Activated gamma-delta T cell treated with Interleukin-2 at 50 U/mL for 16 hours (primary cell): ENCODE measurements at places on chromosomes 16 and 17.

- no peak for DNase-seq
Observed at GRCh38 chr17:34173241-34173640, 81.8 kb upstream of the CCL2 start.

GRCh38 chr16:22190081-22190775 is 15.8 kb upstream of the EEF2K start:
- peak; percentile 85 for DNase-seq

- no peak for DNase-seq
Observed at GRCh38 chr17:61647047-61647446, 56.0 kb upstream of the NACA2 start.

GRCh38 chr17:75036643-75037268 is 10.0 kb downstream of the ATP5PD start:
- peak; percentile 84 for DNase-seq

- DNase-seq: no peak
Observed at GRCh38 chr16:81879625-81880024, 100.5 kb downstream of the PLCG2 start.

GRCh38 chr16:60755907-60756306 is 1280.3 kb downstream of the CDH8 start:
- DNase-seq: no peak

DNA sequence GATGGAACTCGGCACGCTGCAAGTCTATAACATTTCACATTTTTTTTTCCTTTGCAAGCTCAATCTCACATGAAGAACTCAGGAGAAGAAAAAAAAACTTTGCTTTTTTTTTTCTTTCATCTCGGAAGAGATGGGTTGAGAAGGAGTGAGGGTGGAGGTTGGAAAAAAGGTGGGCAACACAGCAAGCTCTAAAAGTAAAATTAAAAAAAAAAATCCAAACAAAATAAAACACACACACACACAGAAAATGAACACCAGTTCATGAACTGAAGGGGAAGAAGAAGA is 2.5 kb downstream of the MAF start:
- DNase-seq: no peak

- DNase-seq: no peak
Observed at GRCh38 chr17:50632637-50633036, 2.0 kb upstream of the ABCC3 start.

GRCh38 chr17:42784409-42784808 is 4.0 kb downstream of the WNK4 start:
- DNase-seq: no peak

- DNase-seq: peak; percentile 73
Observed at GRCh38 chr17:38703742-38704605, 1.1 kb upstream of the MLLT6 start.

GRCh38 chr16:50573947-50574744 is 25.9 kb downstream of the NKD1 start:
- DNase-seq: no peak

DNA sequence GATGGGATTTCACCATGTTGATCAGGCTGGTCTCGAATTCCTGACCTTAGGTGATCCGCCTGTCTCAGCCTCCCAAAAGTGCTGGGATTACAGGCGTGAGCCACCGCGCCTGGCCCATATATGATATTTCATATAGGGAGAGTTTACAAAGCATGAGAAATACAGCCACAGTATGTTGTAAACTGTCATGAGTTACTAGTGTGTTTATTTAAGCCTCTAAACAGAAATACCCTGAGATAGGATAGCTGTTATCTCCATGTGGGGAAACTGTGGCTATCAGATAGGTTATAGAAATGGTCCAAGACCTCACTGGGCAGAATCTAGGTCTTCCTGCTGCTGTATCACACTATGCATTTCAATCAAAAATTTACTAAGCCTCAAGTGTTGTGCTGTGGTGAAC is 2.1 kb upstream of the CDK5RAP3 start:
- no peak for DNase-seq

DNA sequence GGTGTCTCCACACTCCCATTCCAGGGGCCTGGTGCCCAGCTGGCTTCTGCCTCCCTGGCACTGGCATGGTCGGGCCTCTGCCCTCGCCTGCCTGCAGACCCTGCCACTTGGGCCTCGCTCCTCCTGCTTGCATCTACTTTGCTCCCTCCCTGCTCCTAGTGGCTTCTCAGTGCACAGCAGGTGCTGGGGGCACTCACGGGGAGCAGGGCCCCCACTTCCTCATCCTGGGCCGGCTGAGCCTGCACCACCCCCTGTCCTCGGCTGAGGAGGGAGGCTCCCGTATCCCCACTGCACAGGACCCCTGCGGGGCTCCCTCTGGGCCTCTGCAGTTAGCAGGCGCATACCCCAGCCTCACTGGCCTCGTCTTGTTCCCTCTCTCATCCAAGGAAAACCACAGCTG is 35.2 kb downstream of the CIBAR2 start:
- no peak for DNase-seq

- DNase-seq: no peak
Observed at GRCh38 chr17:79855331-79856124, 16.3 kb upstream of the CBX4 start.

- DNase-seq: no peak
Observed at GRCh38 chr17:6654841-6655731, 3.5 kb downstream of the C17orf100 start.

DNA sequence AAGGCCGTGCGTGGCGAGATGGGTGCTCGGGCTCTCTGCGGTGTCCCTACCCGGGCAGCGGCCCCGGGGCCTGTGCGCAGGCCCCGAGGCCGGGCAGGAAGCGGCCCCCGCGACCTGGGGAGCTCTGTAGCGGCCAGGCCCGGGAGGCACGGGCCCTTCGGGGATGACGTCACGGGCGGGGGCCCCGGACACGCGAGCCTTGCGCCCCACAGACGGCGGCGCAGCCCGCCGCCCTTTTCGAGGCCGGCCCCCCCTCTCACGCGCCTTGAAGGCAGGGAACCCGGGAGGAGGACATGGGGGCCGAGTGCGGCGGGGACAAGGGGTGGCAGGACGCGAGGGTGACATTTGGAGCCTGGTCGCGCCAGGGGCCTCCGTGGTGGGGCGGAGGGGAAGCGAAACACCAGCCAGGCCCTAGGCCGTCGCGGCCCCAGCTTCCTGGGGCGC is 1.1 kb downstream of the RAI1 start:
- peak; percentile 42 for DNase-seq

GRCh38 chr16:23498863-23499262 is 11.4 kb downstream of the GGA2 start:
- no peak for DNase-seq

DNA sequence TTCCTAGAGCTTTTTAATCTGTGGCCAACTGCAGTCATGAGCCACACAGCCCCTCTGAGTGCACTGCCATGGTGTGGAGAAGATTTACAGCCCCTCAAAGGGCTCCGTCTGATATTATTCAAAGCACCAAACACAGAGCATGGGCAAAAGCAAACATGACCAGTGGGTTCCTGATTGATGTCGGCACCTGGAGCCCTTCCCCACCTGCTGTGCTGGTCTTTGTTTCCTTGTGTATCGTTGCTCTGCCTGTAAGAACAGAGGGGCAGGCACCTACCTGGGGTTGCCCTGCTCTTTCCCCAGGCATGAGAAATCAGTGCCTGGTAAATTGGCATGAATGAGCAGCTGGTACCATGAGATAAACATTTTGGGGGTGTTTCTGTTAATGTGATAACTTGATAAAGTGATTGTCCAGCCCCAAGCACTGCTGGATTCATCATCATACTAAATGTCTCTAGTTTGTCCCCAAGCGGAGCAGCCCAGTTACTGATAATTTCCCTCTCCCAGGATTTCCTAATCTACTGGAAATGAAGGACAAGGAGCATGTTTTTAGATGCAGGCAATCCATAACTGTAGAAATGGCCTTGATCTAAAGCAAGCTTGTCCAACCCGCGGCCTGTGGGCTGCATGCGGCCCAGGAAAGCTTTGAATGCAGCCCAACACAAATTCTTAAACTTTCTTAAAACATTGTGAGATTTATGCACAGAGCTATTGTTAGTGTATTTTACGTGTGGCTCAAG is 5.0 kb upstream of the SPIRE2 start:
- no peak for DNase-seq

DNA sequence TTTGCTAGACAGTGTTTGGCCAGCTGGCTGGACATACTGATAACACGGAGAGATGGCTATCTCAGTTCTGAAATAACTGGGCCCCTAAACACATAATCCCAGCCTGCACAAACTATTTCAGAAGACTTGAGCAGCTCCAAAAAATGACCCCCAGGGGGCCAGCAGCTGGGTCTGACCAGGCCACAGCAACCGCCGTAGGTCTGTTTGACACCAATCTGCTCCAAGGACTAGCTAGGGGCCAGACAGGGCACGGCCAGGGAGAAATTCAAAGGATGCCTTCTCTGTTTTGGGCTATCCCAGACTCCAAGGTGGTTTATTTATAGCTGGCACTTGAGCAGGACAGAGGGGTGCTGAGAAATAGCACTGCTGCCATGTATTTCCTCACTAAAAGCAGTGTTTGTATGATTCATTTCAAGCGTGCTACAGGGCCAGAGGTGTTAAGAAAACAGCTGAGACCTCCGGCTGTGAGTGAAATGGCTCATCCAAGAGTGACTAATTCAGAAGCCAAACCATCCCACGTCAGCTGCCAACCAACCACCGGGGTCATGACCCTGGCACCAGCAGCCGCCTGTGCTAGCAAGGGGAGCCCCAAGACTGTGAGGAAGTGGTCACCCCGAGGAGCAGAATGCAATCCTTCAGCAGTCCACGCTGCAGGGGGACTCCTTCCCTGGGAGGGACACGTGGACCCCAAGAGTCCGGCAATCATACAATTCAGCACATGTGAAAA is 5.7 kb downstream of the GGA2 start:
- DNase-seq: peak; percentile 65

GRCh38 chr16:55282441-55282840 is 41.6 kb upstream of the IRX6 start:
- DNase-seq: no peak

DNA sequence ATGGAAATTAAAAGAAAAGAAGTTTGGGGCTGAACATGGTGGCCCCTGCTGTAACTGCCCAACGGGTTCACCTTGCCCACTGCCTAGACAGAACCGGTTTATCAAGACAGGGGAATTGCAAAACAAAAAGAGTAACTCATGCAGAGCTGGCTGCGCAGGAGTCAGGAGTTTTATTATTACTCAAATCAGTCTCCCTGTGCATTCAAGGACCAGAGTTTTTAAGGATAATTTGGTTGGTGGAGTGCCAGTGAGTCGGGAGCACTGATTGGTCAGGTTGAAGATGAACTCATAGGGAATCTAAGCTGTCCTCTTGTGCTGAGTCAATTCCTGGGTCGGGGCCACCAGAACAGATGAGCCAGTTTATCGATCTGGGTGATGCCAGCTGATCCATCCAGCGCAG is 4.4 kb upstream of the SCPEP1 start:
- no peak for DNase-seq

DNA sequence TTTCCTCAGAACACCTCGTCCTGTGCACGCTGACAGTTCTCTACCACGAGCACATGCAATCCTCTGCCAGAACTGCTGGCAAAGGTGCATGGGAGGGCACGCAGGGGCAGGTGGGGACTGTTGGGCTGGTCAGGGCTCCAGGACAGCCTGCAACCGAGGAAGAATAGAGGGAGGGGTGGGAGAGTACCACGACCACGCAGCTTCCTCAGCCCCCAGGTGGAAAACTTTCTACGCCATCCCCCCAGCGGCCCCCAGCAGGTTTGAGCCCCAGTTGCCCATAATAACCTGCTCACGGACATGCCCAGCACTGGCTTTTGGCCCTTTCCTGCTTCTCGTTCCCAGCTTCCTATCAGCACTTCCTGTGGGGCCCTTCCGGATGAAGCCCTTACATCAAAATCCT is 199.3 kb downstream of the C16orf95 start:
- DNase-seq: no peak

- DNase-seq: no peak
Observed at GRCh38 chr16:12110361-12111107, 134.0 kb downstream of the SNX29 start.

GRCh38 chr16:1366712-1367299 is 15.1 kb downstream of the GNPTG start:
- no peak for DNase-seq

GRCh38 chr17:29593591-29594518 is 923 bp downstream of the ANKRD13B start:
- DNase-seq: no peak

- no peak for DNase-seq
Observed at GRCh38 chr16:57061084-57061905, 31.1 kb upstream of the CPNE2 start.

- no peak for DNase-seq
Observed at GRCh38 chr17:78263063-78263735, 31.8 kb downstream of the TMEM235 start.

DNA sequence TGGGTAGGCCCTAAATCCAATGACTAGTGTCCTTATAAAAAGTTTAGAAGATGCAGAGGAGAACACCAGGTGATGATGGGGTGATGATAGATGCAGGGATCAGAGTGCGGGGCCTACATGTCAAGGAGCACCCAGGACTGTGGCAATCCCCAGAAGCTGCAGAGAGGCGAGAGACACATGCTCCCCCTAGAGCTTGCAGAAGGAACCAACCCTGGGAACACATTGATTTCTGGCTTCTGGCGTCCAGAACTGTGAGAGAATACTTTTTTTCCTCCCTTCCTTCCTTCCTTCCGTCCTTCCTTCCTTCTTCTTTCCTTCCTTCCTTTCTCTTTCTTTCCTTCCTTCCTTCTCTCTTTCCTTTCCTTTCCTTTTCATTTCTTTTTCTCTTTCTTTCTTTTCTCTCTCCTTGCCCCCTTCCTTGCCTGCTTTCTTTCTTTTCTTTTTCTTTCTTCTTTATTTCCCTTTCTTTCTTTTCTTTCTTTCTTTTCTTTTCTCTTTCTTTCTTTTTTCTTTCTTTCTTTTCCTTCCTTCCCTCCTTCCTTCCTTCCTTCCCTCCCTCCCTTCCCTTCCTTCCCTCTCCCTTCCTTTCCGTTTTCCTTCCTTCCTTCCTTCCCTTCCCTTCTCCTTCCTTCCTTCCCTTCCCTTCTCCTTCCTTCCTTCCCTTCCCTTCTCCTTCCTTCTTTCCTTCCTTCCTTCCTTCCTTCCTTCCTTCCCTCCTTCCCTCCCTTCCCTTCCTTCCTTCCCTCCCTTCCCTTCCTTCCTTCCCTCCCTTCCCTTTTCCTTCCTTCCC is 134.3 kb downstream of the HAPSTR1 start:
- DNase-seq: no peak

GRCh38 chr16:10256784-10257641 is 74.8 kb upstream of the GRIN2A start:
- peak; percentile 30 for DNase-seq

- no peak for DNase-seq
Observed at GRCh38 chr17:56925088-56925487, 11.2 kb upstream of the TRIM25 start.

DNA sequence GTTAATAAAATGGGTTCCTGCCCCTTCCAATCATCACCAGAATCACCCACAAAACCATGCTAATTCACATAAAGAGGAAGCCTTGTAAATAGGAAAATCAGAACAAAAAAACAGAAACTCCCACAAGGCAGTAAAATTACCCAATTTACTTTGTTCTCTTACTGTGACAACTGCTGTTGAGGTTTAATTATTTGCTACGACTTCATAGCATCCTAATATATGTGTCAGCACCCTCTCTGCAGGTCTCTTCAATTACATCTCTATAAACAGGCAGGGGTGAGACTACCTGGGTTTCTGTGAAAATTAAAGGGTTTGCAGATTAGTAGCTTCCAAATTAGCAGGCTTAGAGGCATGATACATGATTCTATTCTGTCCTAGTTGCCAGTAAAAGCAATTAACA is 2.7 kb downstream of the WDR59 start:
- no peak for DNase-seq

GRCh38 chr17:33277436-33278100 is 15.5 kb downstream of the ASIC2 start:
- no peak for DNase-seq
